Lower lobe of right lung (tissue), 2 donors: ENCODE measurements at places on chromosomes 12 and 14. TPM values are rescaled to one million over a fixed set of nuclear protein-coding genes. Genes with fewer than 3 reads are reported as not detected.

NKX2-8 gene
- total RNA-seq, result 1.2 TPM

RASSF9 gene
- 11.0 TPM for total RNA-seq

ITGB7 gene
- 9.7 TPM for total RNA-seq

PIWIL1 gene
- not detected for total RNA-seq

RAB15 gene
- 13.8 TPM for total RNA-seq

SLC25A47 gene
- total RNA-seq, result not detected

CLEC4E gene
- total RNA-seq, result 21.5 TPM

DNA sequence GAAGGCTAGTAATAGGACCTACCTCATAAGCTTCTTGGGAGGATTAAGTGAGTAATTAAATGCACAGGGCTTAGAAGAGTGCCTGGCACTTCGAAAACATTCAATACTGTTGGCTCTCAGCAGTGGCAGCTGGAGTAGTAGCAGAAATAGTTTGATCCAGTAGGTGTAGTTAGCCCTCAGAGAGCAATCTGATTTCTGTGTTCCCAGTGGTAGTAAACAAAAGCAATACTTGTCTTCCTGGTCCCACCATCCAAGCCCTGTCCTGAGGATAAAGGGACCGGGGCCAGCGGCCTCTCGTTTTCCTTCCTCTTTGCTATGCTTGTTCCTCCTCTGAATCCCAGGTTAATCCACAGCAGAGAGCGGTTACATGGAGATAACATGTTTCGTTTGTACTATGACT lies 131.6 kb downstream of the SAMD4A start:
- DNase-seq, result no peak

DNA sequence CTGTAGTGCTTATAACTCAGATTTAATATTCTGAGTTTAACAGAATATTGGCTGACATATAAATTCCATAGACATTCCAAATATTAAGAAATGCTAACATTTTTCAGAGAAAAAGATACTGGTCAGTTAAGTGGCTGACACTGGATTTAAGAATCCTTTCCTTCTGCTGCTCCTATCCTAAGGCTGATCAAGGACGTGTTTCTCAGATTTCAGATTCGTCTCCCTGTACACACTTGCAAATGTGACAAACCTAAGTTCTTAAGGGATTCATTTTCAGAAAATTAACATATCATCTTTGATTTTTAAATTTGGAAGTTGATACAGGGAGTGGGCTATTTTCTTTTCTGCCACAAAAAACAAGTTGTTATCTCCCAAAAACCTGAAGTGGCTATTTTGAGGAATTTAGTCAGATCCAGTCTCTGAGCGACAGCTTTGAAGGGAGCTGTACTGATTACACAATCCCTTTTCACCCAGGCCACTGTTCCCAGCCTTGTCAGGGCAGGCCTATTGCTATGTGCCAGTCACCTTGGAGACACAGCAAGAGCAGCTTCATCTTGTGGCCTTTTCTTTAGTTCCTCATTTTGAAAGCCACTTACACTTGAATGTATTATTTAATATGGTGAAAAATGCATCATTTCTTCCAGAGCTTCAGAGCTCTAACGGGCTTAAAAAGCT lies 370.6 kb downstream of the KCNH5 start:
- no peak for DNase-seq

DNA sequence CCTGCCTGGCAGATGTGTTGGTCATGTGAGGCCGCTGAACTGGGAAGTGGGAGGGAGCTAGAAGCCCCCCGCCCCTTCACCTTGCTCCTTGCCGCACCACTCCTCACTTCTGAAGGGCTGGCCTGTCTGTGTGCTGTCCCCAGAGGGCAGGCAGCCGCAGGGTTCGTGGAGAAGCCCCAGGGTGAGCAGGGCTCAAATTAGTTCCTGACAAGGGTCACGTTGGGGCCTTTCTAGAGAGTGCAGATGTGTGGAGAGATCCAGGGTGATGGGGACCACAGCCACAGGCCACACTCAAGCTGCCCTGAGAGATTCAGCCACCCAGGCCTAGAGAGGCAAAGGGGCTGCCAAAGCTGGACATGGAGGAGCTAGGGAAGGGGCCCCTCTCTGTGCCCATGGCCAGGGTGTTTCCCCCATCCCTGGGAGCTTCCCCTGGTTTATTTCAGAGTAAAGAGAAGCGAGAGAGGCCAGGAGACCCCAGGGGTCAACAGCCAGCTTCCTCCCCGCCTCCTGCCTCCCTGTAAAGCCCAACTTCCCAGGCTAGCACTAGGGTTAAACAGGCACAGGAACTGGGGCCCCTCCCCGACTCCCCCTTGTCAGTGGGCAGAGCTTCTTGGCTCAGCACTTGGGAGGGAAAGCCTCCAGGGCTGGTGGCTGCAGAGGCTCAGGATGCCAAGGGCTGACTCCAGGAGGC lies 16.2 kb downstream of the SLC25A29 start:
- DNase-seq, result no peak

DNA sequence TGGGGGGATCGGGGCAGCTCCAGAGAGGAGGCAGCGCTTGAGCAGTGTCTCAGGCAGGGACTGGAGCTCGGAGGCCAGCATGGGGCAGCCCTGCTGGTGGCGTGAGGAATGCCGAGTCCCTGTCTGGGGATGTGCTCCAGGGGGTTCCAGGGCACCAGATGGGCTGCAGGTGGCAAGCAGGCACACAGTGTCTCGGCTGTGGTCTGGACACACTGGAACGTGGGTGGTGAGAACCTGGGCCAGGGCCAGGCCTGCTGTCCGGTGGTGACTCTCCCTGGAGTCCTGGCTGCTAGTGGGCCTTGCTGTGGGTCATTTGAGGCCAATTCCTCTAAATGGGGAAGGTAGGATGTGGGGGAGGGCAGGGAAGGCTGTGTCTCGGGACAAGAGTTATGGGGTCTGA lies 199.4 kb upstream of the RTL1 start:
- DNase-seq, result no peak

DNA sequence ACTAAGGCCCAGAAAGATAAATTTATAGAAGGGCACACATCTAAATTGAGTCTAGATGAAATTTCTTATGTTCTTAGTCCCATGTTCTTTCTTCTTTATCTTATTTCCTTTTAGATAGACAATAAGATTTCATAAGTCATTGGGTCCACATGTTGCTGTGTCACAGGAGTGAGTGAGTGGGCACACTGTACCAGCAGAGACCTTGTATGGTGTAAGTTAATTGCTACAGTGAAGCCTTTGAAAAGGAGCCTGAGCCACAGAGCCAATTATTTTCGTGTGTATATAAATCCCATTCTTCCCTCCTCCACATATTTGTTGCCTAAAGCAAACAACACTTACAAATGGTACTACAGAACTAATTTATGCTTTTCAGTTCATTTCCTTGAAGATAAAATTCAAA lies 79.1 kb downstream of the GRIP1 start:
- DNase-seq, result no peak

DNA sequence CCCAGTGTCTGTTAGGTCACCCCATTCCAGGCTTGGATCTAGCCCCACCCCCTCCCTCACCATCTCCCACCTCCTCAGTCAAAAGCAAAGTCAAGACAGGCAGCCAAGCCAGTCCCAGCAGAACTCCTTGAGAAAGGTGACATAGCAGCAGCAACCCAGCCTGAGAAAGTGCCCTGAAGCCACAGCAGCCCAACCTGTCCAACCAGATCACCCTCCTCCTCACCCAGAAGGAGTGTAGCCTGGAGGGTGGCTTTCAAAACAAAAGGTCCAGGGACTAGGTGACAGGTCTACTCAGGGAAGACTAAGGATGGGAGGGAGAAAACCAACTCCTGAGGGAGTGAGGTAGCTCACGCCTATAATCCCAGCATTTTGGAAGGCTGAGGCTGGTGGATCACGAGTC lies 5.2 kb downstream of the RAB15 start:
- peak; percentile 71 for DNase-seq

GRCh38 chr14:104721505-104722431 lies 2.3 kb upstream of the ADSS1 start:
- no peak for DNase-seq

GRCh38 chr12:28223025-28223554 lies 32.8 kb downstream of the CCDC91 start:
- DNase-seq, result no peak

DNA sequence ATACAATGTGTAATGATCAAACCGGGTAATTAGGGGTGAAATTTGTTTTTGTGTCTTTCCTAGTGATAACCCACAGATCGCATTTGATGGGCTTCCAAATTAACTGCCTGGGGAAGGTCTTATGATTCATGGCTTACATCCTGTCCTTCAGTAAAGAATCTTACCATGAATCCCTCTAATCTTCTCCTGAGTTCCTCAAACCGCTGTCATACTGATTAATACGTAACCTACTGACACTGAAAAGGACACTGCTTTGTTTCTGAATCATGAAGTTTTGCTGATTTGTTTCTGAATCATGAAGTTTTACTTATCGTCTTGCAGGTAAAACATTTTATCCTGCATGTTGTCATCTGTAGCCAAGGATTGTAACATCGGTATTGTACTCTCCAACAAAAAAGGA lies 52.0 kb upstream of the CRY1 start:
- DNase-seq, result no peak

DNA sequence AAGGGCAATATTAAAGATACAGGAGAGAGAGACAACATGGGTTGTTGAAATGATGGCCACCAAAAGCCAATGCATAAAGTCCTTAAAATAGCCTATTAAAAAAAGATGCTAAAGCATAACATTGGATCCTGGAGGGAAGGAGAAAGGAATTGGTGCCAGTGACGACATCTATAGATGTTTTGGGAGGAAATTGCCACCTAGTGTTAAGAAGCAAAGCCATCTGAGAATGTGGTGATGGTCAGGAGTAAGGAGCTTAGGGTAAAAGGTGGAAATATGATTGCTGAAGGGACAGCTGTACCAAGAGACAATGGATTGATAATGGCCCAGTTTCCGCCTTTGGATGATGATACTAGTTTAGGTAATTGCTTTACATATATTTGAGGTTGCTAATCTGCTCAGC lies 85.1 kb downstream of the TMEM30B start:
- DNase-seq, result no peak

GRCh38 chr12:13004361-13004760 lies 4.3 kb upstream of the HEBP1 start:
- DNase-seq, result no peak

DNA sequence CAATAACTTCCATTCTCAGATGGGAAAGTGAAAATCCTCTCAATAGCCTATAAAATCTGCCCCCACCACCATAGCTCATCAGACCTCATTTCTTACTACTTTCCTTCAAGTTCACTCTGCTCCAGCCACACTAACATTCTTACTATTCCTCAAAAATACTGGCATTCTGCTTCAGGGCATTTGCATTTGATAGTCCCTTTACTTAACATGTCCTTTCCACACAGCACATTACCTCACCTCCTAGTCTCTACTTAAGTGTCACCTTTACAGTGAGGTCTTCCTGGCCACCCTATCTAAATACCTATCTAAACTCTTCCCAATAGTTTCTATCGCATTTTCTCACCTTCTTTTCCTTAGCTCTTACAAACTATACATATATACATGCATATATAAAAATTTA lies 6.8 kb downstream of the EML5 start:
- no peak for DNase-seq

GRCh38 chr12:103838254-103838914 lies 2.6 kb downstream of the NT5DC3 start:
- DNase-seq, result no peak

DNA sequence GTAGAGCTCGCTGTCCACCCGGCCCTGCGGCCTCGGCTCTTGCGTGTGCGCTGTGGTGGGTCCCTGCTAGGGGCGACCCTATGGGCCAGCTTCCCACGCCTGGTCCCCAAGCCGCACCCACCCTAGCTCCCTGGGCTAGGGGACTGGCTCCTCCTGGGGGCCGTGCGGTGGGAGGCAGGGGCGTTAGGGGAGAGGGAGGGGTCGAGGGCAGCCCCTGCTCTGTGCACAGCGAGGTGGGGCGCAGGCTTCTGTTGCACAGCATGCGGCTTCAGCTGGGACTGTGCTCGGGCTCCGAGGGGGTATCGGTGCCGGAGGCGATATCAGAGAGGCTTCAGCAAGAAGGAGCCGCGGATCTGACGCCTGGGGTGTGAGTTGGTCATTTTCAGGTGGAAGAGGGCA lies 86.1 kb downstream of the ALG10 start:
- no peak for DNase-seq

DNA sequence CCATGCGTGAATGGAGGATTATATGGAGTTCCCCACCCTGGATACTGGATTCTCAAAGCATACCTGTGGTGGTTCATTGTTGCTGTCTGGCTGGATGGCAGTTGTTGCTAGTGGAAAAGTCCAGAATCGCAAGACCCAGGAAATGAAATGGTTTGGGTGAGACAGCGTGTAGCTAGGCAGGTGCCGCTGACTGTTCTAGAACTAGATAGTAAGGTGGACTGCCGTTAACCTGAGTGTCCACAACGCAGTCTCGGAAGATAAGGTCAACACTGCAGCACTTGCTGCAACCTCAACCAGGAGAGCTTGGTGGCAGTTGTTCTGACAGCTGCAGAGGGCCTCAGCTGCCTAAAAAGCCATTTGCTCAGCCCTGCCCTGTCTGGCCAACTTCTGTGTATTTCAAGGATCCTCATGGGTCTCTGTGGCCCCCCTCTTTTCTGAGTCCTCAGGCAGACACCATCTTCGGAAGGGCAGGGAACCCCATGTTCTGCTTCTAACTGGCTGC lies 15.5 kb upstream of the IRF2BPL start:
- DNase-seq, result no peak

DNA sequence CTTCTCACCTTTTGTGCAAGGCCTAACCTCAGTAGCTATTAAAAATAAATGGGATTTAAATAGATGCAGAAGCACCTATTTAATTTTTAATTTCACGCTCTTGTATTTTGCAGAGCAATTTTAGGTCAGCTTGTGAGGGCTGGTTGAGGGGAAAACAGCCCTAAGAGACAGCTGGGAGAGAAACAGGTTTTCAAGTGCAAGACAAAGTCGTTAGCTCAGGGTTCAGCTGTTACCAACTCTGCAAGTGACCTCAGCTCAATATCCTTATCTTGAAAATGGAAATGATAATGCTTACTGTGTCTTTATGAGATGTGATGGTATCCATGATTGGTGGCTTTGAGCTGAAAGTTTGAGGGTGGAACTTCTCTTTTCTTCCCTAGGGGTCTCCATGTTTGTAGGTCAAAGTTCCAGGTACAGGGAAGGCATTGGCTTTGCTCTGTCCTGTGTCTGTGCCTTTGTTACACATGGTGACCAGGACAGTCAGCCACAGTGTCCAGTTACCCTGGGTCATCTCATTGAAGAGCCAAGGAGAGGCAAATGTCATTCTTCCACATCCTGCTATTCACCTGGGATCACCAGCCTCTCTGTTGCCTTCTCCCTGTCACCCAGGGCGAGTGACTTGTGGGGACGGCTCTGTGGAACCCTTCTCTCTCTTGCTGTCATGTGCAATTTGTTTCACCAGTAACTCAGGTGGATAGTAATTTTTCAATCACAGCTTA lies 100.3 kb downstream of the SAMD4A start:
- no peak for DNase-seq

DNA sequence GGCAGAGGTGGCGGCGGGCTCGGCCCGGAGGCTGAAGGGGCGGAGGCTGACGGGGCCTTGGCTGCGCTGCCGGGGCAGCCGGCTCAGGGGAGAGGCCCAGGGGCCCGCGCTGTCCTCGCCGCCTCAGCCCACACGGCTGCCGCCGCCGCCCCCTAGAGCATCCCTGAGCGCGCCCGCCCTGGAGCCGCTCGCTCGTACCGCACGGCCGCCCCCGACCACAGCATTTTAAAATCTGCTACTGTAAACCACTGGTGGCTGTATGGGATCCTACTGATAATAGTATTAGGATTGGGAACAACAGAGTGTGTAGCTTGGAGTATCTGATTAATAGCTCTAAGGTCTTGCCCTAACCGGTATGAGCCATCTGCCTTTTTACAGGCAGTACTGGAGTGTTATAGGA lies 22.2 kb upstream of the EDDM3A start:
- no peak for DNase-seq

GRCh38 chr12:22971247-22971646 lies 346.3 kb downstream of the ETNK1 start:
- no peak for DNase-seq
